ENCODE measurements at places on chromosomes 12 and 14. TPM values are rescaled to one million over a fixed set of nuclear protein-coding genes. Genes with fewer than 3 reads are reported as not detected.

SMCO2 gene
- not detected for total RNA-seq

DNA sequence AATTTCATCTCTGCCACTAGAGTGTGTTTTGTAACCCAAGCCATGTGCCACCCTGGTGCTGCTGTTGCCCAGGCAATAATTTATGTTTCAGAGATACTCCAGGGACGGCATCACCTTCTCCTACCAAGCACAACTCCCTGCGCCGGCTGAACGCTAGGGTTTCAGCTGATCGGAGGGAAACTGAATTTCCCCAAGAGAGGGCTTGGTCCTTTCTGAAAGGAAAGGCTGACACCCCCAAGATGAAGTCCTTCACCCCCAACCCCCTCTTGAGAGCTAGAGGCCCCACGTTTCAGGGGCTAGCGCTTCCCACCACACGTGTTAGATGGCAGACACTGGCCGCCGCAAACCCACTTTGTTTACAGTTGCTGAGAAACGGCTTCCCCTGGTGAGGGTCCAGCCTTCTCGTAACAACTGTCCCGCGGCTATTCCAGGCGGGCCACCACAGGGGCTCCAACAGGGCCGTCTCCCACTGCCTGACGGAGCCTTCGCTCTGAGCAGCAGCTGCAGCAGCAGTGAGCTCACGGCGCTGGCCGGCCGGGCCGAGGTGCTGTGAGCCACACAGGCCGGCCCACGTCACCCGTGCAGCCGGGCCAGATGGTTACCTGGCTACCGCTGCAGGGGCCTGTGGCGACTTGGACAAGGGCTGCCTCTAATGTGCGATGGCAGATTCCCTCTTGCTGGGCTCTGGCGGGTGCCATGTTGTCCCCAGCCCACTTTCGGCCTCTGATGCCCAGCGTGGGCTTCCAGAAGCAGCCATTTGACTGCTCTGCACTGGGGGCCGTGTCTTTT, 66.4 kb downstream of the TESC start:
- peak; percentile 55 for DNase-seq

DNA sequence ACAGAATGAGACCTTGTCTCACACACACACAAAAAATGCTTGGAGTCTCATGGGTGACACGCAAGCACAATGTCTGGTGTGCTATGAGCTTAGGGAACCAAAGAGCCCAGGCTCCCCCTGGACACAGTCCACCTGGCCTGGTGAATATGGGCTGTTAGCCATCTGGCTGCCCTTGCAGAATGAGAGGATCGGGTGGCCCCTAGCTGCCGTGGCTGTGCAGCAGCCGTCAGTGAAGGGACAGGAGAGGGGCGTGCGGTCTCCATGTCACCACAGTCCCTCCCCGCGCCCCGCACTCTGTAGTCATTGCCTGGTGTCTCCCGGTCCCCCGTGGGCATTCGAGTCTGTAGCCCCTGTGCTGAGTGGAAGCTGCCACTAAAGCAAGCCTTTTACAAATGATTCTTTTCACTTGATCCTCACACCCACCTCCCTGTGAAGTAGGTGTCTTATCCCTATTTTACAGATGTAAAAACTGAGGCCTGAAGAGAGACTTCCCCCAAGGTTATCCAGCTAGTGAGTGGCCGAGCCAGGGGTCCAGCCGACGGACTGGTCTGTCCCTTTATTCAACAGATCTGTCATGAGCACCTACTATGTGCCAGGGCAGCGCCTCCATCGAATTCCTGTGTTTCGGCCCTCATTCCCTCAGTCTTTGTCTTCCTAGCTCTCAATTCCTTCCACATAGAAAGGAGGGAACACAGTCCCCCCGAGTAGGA, 18.8 kb downstream of the MVK start:
- DNase-seq = peak; percentile 51

DNA sequence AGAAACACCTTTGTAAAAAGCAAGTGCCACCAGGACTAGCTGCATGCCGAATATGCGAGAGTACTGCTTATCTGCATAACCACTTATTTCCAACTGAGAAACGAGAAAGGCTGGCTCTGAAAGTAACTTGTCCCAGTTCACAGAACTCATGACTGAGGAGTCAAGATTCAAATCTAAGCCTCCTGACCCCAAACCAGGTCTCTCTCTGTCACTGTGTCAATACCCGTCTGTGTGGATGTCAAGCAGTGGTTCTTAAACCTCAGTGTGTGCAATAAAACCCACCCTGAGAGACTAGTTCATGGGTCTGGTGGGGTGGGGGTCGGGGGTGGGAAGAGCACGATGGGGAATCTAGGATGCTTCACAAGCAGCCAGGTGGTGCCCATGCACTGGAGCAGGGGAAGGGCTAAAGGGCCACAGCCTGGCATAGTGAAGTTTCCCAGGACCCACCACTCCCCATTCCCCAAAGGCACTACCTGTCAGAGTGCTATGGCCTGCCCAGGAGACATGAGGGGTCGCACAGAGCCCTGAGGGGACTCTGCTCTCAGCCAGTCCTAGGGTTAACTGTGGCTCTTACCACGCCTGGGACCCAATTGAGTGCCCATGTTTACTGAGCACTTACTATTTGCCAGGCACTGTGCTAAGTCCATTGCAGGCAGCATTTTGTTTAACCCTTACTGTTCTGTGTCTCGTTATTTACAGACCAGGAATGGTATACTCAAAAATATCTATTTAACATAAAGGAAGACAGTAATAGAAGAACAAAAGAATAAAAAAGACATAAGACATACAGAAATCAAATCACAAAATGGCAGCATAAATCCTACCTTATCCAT, 33.4 kb upstream of the PNMA1 start:
- no peak for DNase-seq

DLK1 gene
- 6.1 TPM for total RNA-seq

GRCh38 chr12:109445191-109445609, 31.9 kb downstream of the KCTD10 start:
- DNase-seq = no peak

TOX4 gene
- total RNA-seq = 56.6 TPM

DNA sequence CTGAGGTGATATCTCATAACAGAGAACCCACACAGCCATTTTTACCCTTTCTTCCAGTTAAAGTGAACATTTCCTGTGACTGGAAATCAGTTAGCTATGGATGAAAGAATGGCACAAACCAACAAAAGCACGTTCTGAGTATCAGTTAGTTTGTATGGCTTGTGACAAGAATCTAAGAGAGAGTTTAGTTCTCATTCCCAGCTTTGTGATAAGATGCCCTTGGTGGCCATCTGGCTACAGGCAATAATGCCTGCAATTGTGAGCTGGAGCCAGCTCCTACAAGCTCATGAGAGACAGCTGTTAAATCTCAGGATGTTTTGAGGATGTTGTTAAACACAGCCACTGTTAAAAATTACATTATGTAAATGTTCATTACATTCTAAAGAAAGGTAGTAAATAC, 122.0 kb upstream of the FRMD6 start:
- no peak for DNase-seq

DNA sequence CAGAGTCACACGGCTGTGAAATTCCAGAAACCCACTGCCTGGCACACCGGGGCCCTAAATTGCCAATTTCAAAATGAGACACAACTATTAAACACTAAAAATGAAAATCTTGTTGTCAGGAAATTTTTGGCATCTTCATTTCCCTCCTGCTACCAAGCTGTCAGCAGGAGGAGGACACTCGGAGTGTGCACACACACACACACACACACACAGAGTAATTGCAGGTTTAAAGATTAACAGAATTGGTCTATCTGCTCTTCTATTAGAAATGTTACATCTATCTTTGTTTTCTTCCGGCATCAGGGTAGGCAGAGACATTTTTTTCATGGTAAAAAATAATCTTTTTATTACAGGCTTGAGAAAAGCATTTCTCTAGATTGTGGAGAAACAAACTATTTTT, 314.2 kb downstream of the EGLN3 start:
- DNase-seq = no peak

GRCh38 chr14:80504781-80505180, 293.5 kb upstream of the DIO2 start:
- no peak for DNase-seq

SLC41A2 gene
- total RNA-seq = 2.8 TPM

DNA sequence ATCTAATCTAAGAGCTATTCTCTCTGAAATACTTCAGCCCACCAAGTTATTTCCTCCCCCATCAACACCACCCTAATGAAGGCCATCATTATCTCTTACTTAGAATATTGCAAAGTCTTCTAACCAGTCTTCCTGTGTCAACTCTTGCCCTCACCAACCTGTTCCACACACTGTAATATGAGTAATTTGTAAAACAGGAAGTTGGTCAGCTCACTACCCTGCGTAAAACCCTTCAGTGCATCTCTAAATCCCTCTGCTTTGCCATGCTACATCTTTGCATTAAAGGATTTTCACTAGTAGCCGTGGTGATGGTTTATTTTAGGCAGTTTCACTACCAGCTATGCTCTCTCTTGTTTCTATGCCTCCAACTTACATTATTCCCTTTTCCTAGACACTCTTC, 70.0 kb downstream of the KIF21A start:
- no peak for DNase-seq

DNA sequence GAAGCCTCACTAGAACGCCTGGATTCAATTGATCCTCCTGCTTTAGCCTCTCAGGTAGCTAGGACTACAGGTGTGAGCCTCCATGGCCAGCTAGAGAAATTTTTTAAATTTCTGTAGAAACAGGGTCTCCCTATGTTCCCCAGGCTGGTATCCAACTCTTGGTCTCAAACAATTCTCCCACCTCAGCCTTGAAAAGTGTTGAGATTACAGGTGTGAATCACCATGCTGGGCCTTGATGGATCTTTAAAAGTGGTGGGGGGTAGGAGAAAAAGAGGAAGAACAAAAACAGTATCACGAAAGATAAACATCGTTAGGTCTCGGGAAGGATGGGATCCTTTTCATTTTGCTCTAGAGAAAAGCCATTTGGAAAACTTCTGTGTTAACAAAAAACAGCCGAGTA, 4.5 kb downstream of the GYS2 start:
- DNase-seq = no peak

WIF1 gene
- 29.6 TPM for total RNA-seq

Measured in G401 (cell line).